Cerebellum (tissue), 4 donors: ENCODE measurements at places on chromosomes 16 and 17. TPM values are rescaled to one million over a fixed set of nuclear protein-coding genes. Genes with fewer than 3 reads are reported as not detected.
A peak's percentile ranks its signal among the peaks of the same experiment; 100 is the strongest.

Gene CIBAR2
- total RNA-seq = not detected

Gene CFAP97D1
- not detected for total RNA-seq

Gene CMC2
- total RNA-seq = 39.0 TPM

Gene SMTNL2
- total RNA-seq = 5.6 TPM

Gene PTX4
- total RNA-seq = not detected

Gene HLF
- total RNA-seq = 13.5 TPM

Gene GALR2
- not detected for total RNA-seq

Gene NGFR
- total RNA-seq = 28.9 TPM

Gene IL4R
- 3.6 TPM for total RNA-seq

Gene CHD9NB
- 0.73 TPM for total RNA-seq

Gene TOP2A
- 58.3 TPM for total RNA-seq

Gene CRYBA1
- not detected for total RNA-seq

Gene TADA2A
- total RNA-seq = 34.8 TPM

Gene TAF1C
- 24.9 TPM for total RNA-seq

- no peak for DNase-seq
Measured at GRCh38 chr17:39845052-39845846, 18.9 kb downstream of the IKZF3 start.

- peak; percentile 74 for DNase-seq
Measured at GRCh38 chr16:55911616-55912015, 36.4 kb upstream of the CES5A start.

DNA sequence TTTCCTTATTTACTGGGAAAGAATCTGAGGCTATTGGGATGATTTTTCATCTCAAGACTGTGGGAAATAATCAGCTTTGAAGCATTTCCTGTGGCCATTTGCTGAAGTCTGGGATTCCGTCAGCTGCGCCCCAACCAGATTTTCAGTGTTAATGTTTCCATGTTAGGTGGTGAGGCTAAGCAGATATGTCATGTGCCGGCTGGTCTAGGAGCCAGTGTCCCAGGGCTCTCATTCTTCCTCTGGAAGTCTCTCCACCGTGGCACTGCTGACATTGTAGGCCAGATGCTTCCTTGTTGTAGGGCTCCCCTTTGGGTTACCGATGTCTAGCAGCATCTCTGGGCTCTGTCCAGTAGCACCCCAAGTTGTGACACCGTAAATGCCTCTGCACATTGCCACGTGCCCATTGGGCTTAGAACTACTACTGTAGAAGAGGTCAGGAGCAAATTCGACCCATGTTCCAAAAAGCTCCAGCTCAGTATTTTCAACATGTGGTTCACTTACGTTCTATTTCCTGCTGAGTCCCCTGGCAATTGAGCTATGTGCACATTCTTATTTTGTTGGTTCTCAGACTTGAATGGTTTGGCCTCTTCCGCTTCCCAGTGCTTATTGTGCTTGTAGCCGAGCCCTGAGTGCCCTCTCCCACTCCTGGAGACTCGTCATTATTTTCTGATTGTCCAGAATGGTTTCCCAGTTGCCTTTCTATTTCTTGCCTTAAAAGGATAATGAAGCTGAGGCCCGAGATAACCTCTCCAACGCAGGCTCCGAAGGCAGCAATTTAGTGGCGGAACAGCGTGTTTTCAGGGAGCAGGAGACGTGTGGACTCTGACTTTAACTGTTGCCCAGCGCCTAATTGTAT is 82.2 kb downstream of the SPECC1 start:
- DNase-seq = no peak

DNA sequence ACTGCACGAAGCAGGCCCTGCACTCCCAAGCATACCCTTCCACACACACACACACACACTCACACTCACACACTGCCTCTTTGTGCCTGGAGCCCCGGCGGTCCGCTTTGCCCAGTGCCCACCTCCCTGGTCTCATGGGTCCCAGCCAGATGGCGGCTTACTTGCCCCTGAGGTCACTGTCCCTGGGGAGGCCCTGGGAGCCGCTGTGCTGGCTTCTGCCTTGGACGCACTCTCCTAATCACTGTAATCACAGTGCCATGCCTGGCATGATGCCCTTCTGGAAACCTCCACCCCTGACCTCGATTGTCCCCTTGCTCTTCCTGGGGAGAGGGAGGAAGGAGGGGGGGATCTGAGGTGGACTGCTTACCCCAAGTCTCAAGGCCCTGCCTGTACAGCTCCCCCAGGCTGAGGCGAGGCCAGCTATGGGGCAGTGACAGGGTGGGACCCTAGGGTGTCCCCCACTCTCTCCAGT is 36.0 kb downstream of the ARHGAP23 start:
- DNase-seq = no peak

- no peak for DNase-seq
Measured at GRCh38 chr16:27642756-27643155, 92.8 kb downstream of the KATNIP start.

- no peak for DNase-seq
Measured at GRCh38 chr17:30701498-30701989, 122.9 kb downstream of the CRLF3 start.

GRCh38 chr16:64012166-64012565 is 1109.7 kb downstream of the CDH11 start:
- no peak for DNase-seq

DNA sequence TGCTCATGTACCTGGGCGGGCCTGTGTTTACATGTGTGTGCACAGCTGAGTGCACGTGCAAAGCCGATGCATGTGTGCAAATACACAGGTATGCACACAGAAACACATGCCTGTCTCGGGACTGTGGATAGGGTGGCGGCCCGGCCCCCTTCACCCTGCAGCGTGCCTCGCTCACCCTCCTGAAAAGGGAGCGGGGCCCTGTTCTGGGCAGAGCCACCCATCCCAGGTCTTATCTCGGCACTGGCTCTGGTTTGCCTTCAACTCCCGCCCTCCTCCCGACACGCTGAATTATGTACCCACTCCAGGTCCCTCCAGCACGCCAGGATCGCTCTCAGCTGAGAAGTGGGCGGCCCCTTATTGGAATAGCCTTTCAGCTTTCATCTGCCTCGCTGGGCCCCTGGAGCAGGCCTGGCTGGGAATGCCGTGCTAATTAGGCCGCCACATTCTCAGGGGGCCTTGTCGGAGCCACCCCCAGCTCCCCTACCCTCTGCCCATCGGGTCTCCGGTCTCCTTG is 77.8 kb downstream of the RTN4RL1 start:
- no peak for DNase-seq

GRCh38 chr17:73399056-73399455 is 87.3 kb upstream of the CDC42EP4 start:
- no peak for DNase-seq

DNA sequence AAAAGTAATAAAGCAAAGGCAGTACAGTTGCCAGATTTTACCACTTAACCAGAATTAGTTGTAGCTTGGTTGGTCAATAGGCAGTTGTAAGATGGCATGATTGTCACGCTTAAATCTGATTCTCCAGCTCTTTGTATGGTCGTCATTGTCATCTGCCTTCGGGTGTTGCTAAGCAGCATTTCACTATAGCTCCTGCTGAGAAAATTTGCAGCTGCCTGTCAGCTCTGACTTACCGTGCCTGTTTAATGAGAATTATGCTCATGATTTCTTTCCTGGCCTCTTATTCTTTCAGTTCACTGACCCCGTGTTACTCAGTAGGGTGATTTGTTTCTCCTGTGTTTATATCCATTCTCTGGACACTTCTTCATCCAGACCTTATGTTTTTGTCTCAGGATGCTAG is 66.7 kb downstream of the TANGO6 start:
- DNase-seq = no peak

GRCh38 chr17:8392274-8392673 is 5.4 kb downstream of the RNF222 start:
- DNase-seq = no peak

- no peak for DNase-seq
Measured at GRCh38 chr17:9336817-9337216, 238.8 kb downstream of the STX8 start.

- no peak for DNase-seq
Measured at GRCh38 chr17:72624652-72625051, 467.8 kb downstream of the SLC39A11 start.

GRCh38 chr17:83099570-83100181 is 20.3 kb downstream of the METRNL start:
- no peak for DNase-seq

GRCh38 chr16:85586380-85587104 is 26.6 kb upstream of the GSE1 start:
- no peak for DNase-seq

- peak; percentile 82 for DNase-seq
Measured at GRCh38 chr16:67652578-67653127, 7.4 kb downstream of the ACD start.

GRCh38 chr16:70434484-70435260 is 4.2 kb downstream of the ST3GAL2 start:
- DNase-seq = no peak

DNA sequence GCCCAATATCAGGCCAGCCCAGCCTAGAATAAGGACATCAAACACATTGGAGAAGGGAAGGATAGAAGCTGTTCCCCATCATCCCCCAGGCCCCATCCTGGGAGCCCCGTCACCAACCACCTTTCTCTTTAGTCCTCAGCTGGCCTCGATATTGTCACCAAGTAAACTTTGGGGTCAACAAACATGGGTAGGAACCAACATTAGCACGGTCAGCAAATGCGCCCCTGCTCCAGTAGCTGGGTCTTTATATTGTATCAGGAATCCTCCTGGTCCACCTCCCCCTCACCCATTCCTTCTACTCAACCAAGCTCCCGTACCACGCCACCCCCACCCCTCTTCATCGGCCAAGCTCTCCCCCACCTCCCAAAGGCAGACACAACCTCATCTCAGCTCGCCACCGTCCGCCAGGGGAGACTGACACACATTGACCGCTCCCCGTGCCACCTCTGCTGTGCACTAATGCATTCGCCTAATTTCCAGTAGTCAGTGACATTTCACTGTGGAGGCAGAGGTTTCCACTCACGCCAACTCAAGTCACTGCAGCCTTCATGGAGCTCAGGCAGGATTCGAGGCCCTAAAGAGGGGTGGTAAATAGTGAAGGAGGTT is 20.7 kb upstream of the CBX2 start:
- no peak for DNase-seq

GRCh38 chr16:29963021-29963743 is 1.3 kb downstream of the TMEM219 start:
- no peak for DNase-seq

DNA sequence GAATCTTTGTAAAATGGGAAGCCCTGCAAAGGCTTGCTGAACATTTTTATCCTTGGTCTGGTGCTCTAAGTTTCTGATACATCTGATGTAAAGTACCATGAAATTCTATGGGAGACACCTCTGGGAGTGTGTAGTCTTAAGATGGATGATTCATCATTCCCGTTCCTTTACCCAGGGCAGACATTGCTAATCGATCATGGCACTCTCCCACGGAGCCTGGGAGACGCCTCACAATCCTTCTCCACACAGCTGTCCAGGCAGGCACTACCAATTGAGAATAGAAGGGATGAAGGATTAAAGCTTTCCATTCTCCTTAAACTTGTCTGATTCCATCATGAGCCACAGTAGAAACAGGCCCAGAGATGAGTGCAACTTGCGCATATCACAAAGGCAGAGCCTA is 144.8 kb downstream of the GSG1L start:
- DNase-seq = no peak

GRCh38 chr16:71794943-71795342 is 13.7 kb downstream of the AP1G1 start:
- no peak for DNase-seq

GRCh38 chr17:45221081-45222013 is at the start of gene FMNL1:
FMNL1 (plus strand) TSS chr17:45221885; CDS start chr17:45222125, 240 bp downstream.
- DNase-seq = peak; percentile 51

GRCh38 chr16:56847173-56847910 is 17.7 kb upstream of the SLC12A3 start:
- DNase-seq = no peak

DNA sequence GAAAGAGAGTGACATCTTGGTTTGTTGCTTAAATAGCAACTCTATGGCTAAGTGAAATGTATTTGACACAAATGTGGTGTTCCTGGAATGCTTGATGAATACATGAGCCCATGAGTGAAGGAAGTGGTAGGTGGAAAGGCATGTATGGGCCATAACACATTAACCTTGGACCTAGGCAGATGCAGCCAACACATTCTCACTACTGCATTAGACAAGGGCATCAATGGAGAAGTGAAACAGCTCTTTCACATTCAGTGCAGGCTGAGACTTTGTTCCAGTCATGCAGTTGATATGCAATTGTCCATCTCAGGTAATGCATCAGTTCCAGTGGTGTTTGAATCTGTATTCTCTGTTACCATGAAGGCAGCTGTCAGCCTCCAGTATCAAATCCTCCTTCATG is 133.6 kb downstream of the HS3ST3B1 start:
- DNase-seq = no peak

DNA sequence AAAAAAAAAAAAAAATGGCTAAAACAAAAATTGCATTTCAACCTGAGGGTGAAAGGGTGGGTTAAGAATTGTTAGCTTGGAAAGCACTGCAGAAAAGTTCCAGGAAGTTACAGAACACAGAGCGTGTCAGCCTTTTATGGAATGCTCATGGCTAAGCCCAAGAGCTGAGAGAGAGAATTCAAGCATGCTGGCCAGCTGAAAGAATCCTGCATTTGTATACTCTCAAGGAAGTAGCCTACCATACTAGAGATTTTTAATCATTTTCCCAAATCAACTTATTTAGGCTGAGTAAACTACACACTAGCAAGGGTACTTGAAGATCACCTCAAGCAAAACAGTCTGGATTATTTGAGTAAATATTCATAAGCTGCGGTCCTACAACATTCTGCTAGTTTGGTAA is 153.9 kb downstream of the KCNJ2 start:
- no peak for DNase-seq

GRCh38 chr17:77136420-77136767 is 4.4 kb upstream of the SEC14L1 start:
- no peak for DNase-seq

DNA sequence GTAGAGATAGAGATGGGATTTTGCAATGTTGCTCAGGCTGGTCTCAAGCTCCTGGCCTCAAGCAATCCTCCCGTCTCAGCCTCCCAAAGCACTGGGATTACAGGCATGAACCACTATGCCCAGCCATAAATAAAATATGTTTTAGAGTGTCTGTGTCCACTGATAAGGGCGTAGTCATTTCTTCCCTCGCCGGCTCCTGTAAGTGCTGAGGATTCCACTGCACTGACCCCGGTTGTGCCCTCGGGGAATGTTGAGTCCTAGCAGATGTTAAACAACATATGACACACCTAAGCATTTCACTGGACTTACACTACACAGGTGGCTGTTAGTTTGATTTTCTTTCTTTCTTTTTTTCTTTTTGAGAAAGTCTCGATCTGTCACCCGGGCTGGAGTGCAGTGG is 5.6 kb upstream of the SHMT1 start:
- no peak for DNase-seq

GRCh38 chr16:53958341-53958880 is 254.5 kb downstream of the FTO start:
- peak; percentile 34 for DNase-seq
